ENCODE measurements at places on chromosomes 3 and 15. TPM values are rescaled to one million over a fixed set of nuclear protein-coding genes. Genes with fewer than 3 reads are reported as not detected.

- DNase-seq, result peak; percentile 53
Observed at GRCh38 chr15:55434989-55435825, 26.9 kb downstream of the PIERCE2 start.

Gene FOXB1
- total RNA-seq, result not detected

GRCh38 chr15:55715355-55716076, 27.4 kb downstream of the PRTG start:
- no peak for DNase-seq

- no peak for DNase-seq
Observed at GRCh38 chr3:26229801-26230200, 392.8 kb upstream of the LRRC3B start.

GRCh38 chr15:70559265-70560239, 203.8 kb downstream of the UACA start:
- DNase-seq, result no peak

GRCh38 chr15:51367322-51367976, 26.0 kb downstream of the GLDN start:
- DNase-seq, result no peak
